ENCODE measurements at places on chromosomes 3 and 15.

DNA sequence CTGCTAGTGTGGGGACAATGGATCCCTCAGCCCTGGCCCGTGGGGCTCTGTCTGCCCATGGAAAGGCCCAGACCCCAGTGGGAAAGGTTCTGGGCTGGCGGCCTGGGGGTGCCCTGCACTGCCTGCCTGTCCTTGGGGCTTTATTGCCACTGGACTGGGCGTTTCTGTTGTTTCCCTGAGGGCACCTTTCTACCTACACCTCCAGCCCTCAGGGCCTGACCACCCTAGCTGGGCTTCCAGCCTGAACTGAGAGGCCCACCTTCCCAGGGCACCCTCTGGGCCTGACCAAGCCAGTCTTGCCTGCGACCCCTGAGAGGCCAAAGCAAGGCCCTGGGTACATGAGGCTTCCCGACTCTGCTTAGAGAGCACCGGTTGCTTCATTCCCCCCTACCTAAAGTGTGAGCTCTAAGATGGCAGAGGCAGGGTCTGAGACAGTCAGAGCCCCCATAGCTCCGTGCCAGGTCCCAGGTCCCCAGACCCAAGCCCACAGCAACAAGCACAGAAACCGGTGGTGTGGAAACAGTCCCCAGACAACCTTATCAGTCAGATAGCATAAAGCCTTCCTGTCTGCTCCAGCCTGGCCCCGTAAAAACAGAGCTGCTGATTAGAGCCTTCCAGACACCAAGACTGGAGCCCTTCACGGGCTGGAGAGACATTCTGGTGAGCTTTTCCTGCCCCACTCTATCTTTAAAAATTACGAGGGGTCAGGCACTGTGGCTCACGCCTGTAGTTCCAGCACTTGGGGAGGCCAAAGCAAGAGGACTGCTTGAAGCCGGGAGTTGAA is 102.8 kb downstream of the CHSY1 start:
- no peak for DNase-seq

DNA sequence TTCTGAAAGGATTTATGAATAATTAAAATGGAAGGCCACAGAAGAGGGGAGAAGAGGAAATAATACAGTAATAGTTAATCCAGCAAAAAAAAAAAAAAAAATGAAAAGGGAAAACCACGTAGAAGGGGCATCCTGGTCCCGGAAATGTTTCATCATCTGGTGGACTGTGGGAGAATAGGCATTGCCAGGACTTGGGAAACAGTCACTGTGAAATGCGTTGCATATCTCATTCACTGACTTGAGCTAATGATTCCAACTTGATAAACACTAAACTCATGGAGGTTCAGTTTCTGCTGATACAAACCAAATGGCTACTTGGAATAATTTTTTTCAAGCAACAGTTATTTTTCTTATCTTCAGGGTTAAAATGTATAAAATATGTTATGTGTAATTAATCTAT is 3.2 kb downstream of the XCR1 start:
- peak; percentile 76 for DNase-seq

DNA sequence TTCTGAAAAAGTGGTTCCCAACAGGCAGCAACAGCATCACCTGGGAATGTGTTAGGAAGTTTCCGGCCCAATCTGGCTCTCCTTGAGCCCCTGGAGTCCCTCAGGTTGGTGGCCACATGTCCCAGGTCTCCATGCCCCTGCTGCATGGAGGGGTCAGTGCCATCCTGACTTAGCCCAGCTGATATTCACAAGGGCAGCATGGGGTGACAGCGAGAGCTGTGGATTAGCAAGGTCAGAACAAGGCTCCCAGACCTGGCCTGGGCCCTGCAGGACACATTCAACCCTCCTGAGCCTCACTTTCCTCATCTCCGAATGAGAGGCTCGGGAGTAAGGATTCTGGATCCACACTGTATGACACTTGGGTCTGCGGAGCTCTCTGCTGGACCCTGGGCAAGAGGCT is 243.8 kb upstream of the TLE3 start:
- DNase-seq, result no peak

DNA sequence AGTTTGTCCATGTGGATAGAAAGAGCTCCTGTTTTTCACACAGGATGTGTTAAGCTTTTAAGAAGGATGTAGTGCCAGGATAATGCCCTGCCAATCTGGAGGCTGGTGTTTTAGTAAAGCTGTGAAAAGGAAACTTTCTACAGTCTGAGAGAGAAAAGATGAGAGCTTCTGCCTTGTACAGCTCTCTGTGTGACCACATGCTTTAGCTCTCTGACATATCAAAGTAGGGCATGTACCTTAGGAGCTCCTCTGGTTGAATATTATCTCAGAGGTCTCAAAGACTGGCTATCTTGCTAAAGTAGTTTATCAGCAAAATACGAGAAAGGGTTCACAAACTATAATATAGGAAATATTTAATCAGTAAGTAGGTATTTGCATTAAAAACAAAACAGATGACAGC is 30.4 kb downstream of the CDIN1 start:
- DNase-seq, result no peak

DNA sequence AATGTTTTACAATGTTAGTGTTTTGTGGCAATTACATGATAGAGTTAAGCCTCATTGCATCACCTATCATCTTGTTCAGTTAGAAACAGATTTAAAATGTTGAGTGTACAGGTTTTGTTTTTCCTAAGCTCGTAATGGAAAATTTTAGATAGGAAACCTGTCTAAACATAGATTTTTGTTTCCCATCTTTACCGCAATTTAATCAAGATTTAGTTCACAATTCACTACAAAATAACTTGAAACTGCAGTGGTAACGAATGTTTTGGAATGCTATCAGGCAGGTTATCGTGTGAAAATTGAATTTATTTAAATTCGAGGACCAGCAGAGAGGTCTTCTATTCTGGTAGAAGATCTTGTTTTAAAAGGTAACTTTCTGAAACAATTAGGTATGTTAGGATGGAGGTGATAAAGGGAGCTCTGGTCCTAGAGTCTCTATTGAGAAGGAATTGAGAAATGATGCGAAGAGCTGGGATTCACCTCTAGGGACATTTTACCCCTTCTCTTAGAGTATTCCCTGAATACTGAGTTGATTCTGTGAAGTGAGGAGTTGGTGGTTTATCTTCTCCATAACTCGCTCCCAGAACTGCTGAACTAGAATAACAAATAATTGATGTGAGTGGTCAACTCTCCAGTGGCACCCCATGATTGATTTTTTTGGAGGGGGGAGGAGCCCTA is 1.4 kb downstream of the DOCK3 start:
- DNase-seq, result no peak

- DNase-seq, result no peak
Measured at GRCh38 chr15:94670438-94671034, 439.2 kb downstream of the MCTP2 start.

- no peak for DNase-seq
Measured at GRCh38 chr3:69249001-69249400, 126.6 kb upstream of the LMOD3 start.

- no peak for DNase-seq
Measured at GRCh38 chr15:70142072-70142321, 44.3 kb upstream of the TLE3 start.

- DNase-seq, result no peak
Measured at GRCh38 chr3:184525337-184526087, 36.1 kb upstream of the EPHB3 start.

DNA sequence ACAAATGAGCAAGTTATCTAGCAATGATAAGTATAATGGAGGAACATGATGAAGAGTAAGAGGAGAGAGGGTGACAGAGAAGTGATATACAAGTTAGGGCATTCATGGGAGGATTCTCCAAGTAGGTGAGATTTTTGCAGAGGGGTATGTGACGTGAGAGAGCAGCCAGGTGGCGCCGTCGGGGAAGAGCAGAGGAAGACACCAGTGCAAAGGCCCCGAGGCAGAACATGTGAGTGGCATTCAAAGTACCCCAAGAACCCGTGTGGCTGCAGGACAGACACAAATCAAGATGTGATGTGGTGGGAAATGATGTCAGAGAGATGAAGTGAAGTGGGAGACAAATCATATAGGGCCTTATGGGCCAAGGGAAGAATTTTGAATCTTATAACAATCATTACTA is 81.8 kb upstream of the GRM7 start:
- no peak for DNase-seq

DNA sequence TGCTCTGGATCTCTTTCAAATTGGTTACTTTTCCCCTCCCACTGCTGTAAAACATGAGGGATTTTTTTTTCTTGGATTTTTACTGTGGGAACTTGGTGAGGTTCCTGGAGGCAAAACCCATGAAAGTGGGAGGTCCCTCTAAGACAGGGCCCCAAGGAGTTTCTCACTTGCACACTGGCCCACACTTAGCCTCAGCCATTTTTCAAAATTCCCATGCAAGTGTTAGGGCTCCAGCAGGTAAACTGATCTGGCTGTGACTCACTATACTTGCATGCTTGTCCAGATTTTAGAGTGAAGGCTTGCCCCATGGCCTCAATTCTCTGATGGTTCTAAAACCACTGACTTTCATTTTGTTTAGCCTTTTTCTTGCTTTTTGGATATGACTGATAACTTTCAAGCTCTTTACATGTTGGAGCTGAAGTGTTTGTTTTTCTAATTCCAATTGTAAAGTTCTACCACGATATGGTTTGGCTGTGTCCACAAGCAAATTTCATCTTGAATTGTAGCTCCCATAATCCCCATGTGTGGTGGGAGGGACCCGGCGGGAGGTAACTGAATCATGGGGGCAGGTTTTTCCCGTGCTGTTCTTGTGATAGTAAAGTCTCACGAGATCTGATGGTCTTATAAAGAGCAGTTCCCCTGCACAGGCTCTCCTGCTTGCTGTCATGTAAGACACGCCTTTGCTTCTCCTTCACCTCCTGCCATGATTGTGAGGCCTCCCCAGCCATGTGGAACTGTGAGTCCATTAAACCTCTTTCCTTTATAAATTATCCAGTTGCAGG is 37.7 kb downstream of the MCCC1 start:
- peak; percentile 83 for DNase-seq

- DNase-seq, result no peak
Measured at GRCh38 chr15:74326746-74327145, 40.7 kb downstream of the CYP11A1 start.

- no peak for DNase-seq
Measured at GRCh38 chr3:130834476-130834875, 59.4 kb upstream of the ATP2C1 start.

- peak; percentile 2 for DNase-seq
Measured at GRCh38 chr3:121431726-121432517, 113.9 kb downstream of the POLQ start.

- DNase-seq, result no peak
Measured at GRCh38 chr3:23189187-23189586, 13.9 kb upstream of the UBE2E2 start.

- DNase-seq, result peak; percentile 45
Measured at GRCh38 chr3:148971401-148972163, 19.8 kb upstream of the GYG1 start.

DNA sequence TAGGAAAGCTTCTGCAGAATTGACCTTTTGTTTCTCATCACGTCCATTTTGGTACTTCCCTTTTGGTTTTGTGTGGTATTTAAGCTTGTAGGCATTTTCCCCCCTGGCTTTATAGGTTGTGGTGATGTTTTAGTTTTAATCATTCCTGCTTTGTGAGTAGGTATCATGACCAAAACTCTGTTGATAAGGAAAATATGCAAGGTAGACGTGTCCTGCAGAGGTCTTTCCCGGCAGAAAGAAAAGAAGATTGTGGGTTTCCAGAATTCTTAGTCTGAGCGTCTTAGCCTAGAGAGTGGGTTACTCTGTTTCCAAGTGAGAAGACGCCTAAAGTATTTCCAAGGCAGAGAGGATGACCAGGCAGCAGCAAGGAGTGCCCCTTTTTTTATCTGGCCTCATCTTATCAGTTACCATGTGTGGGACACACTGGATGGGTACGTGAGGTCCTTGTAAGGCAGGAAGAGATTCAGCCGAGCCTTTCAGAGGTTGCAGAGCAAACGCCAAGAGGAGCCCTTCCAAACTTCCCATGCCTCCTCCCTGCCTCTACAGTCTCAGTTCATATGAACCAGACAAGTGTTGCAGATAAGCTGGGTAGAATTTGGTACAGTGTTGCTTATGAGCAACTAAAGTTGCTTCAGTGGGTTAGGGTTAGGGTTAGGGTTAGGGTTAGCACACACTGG is 58.8 kb downstream of the ARNT2 start:
- DNase-seq, result no peak

DNA sequence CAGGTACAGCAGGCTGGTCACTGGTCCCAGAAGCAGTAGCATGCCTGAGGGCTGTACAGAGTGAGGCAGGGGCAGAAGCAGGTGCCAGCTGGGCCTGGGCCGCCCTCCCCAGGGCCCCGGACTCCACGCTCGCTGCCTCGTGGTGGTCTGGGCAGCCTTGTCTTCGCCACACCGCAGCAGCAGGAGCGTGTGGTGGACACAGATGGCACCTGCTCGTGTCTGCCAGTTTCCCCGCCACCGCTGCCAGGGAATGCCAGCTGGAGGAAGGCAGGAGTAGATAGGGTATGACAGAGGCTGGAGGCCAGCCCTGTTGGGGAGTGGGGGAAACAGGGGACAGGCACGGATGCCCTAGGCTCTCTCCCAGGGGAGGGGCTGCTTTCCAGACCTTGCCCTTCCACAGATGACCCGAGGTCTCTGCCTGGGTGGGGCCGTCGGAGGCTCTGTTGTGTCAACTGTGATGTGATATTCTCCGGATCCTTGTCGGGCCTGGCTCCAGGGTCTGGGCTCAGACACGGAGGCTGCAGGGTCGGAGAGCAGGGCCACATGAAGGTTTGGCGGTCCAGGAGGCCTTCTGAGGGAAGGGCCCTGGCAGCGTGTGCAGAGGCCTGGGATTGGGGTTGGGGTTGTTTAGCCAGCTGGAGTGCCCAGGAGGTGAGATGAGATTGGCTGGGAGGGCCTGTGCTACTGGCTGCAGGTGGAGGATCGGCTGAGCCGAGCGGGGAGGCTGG is 33.6 kb downstream of the GOLGA6L10 start:
- DNase-seq, result no peak

GRCh38 chr3:106620646-106621045 is 751.8 kb upstream of the CBLB start:
- DNase-seq, result no peak

DNA sequence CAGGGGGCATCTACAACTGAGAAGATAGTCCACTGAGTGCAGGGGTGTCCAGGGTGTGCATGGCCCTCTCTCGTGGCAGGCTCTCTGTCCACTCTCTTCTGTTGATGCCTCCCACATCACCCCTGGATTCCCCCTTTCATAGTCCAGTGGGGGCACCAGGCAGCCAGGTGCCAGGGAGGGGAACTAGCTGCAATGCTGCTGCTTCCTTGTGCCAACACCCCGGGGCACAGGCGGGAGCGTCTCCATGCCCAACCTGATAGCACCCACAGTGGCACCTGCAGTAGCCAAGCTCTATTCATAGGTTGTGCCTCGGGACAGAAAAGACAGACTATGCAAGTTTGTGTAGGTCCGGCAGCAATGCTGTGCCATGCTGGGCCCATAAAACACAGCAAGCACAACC is 11.7 kb downstream of the DUOX2 start:
- no peak for DNase-seq

All from osteoblast (primary cell).